GM23338 (cell line): ENCODE measurements at places on chromosomes 1 and 21. TPM values are rescaled to one million over a fixed set of nuclear protein-coding genes. Genes with fewer than 3 reads are reported as not detected.

DNA sequence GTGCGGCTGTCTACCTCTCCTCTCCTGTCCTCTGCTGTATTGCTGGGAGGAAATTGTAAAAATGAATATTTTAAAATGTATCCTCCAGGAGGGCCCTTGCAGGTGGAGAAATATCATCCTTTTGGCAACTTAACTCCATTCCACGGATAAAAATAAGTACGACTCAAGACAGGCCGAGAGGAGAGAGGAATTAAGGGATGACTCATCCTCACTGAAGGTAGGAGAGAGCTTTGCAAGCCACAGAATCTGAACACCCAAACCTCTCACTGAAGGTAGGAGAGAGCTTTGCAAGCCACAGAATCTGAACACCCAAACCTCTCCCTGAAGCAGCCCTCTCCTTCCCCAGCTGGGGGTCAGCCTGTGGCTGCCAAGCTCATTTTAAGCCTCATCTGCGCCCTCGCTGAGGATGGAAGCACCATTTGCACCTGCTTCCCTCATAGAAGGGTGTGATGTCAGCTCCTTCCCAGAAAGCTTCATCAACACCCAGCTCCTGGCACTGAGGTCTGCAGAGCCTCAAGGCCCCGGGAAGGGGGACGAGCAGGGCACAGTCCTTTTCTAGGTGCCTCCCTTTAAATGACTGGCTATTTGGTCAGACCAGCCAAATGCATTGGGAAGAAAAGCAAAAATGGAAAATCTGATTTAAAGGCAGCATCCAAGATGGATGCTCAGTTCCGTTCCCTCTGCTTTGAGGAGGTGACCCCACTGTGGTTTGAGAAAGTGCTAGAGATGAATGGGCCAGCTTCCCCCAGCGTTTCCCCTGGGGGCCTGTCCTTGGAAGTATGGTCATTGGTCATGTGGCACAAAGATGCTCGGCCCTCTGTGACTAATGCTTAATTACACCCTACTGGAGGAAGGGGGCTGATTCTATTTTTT lies 12.9 kb upstream of the SELENON start:
- no peak for DNase-seq

Gene NCSTN
- 45.9 and 47.5 TPM in 2 replicates for total RNA-seq

- DNase-seq: no peak
Observed at GRCh38 chr1:29532751-29533150, 296.4 kb downstream of the PTPRU start.

DNA sequence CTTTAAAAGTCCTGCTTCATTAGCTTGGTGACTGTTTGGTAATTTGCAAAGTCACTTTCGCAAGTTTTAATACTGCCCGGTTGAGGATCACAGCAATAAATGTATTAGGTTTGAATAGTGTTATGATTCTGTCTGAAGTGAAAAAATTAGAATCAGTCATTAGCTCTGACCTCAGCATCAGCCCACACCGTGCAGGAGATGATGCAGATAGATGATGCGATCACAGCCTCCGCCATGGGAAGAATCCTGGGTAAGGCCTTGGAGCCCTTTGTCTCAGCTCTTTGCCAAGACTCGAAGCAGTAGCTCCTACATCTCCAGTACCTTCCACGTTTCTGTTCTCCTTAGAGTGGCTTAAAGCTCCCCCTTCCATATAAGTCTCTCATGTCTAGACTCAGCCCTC lies 366.7 kb downstream of the CAMTA1 start:
- DNase-seq: no peak

DNA sequence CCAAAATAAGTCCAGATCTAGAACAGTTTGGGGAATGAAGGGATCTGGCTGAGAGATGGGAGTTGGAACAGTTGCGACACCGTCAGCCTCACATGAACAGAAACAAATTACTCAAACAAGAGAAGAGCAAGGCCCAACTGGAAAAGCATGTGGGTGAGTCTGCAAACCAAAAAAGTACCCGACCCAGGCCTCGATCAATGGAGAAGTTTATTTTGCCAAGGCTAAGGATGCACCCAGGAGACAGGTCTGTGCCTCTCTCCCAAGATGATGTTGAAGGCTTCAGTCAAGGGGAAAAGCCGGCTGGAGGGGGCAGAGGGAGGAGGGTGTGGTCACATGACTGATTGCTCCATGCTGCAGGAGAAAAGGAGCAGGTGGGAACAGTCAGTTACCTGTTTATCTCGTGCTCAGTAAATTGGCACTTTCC lies 42.3 kb downstream of the KRTAP10-1 start:
- no peak for DNase-seq

Gene ILDR2
- 1.0 and 2.4 TPM in 2 replicates for total RNA-seq

GRCh38 chr1:108643492-108644335 lies 17.2 kb downstream of the HENMT1 start:
- DNase-seq: peak; percentile 80

GRCh38 chr1:21123287-21123948 lies 53.3 kb downstream of the EIF4G3 start:
- DNase-seq: no peak

DNA sequence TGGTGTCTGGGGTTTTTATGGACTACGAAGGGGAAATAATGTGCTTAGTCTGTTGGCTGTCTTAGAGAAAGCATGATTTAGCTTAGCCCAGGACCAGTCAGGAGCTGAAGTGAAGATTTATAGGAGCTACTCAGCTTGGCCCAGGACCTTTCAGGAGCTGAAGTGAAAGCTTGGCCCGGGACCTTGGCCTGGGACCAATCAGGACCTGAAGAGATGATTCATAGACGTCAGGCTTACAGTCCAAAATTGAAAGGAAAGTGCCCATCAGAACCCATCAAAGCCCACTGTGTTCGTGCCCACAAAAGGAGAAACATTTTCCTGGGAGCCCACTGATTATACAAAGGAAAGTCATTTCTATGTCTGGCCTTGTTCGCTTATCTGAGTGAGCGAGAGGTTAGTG lies 35.6 kb downstream of the MSTO1 start:
- no peak for DNase-seq

Gene PADI4
- total RNA-seq: 0.08 and 0.52 TPM in 2 replicates

DNA sequence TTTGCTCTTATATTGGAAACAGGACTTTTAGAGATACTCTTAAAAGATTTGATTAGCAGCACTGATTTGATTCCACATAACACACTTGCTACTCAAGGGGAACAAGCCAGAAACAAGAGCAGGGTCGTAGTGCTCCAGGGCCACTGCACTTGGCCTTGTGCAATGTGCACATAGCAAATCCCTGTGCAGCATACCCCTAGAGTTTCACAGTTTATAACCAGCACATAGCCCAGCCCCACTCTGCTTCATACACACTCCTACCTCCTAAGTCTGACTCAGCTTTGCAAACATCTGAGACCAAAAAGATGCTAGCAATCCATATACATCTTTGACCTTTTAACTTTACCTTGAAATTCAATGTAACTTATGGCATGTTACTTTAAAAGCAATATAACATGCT lies 157.6 kb downstream of the VAV3 start:
- DNase-seq: no peak
